ENCODE measurements at places on chromosomes 13 and 19. TPM values are rescaled to one million over a fixed set of nuclear protein-coding genes. Genes with fewer than 3 reads are reported as not detected.

Gene SYNE4
- polyA plus RNA-seq, result 2.7 TPM

Gene CPAMD8
- 1.0 TPM for polyA plus RNA-seq

Gene KISS1R
- polyA plus RNA-seq, result 0.01 TPM

Gene CYP2F1
- 2.0 TPM for polyA plus RNA-seq

Gene ZNF708
- 1.6 TPM for polyA plus RNA-seq

Gene FCER2
- polyA plus RNA-seq, result 0.02 TPM

Gene ZNF563
- 1.7 TPM for polyA plus RNA-seq

Gene FAM83E
- polyA plus RNA-seq, result 26.7 TPM
